ENCODE measurements at places on chromosomes 11 and 22. TPM values are rescaled to one million over a fixed set of nuclear protein-coding genes. Genes with fewer than 3 reads are reported as not detected.

- H3K4me1 ChIP-seq: peaks cover 18% of the 10 kb centered on the region
- no peak overlapping the region for H3K27ac ChIP-seq
- H3K36me3 ChIP-seq: peaks cover 16% of the 10 kb centered on the region
- DNase-seq: no peak
- peaks cover 27% of the 10 kb centered on the region for H3K27me3 ChIP-seq
Observed at GRCh38 chr11:118605116-118605867, 2.1 kb upstream of the PHLDB1 start.

DNA sequence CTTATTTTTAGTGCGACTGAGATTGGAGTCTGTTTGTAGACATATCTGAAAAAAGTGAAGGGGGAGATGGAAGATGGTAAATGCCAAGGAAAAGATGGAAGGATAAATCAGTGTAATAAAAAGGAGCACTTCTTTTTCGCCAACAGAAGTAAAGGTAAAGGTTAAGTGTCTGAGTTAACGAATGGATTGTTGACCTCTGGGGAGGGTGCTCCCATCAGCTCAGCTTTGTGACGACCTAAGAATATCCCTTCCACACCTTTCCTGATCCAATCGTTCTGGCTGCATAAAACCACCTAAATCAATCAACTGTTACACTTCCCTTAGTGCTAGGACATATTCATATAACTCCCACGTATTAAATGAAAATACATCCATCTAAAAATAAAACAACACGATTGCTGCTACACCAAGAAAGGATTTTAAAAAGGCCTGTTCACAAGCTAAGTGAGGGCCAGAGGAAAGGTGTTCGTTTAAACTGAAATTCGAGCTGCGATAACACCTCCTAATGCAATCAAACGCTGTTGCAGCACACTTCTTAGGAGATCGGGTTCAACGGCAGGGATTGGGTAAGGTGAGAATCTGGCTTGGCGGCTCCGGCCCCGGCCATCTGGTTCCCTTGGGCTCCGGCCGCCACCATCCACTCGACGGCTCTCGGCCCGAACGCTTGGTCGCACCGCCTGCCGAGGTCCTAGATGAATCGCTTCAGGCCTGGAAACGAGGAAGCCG, 658 bp downstream of the C11orf71 start:
- no peaks in the 10 kb centered on the region for H3K27me3 ChIP-seq
- H3K4me1 ChIP-seq: peaks cover 39% of the 10 kb centered on the region
- peak overlapping the region; percentile 99 for H3K27ac ChIP-seq
- H3K36me3 ChIP-seq: peaks cover 37% of the 10 kb centered on the region
- no peak for DNase-seq
- H3K4me3 ChIP-seq: peak overlapping the region; percentile 94

DNA sequence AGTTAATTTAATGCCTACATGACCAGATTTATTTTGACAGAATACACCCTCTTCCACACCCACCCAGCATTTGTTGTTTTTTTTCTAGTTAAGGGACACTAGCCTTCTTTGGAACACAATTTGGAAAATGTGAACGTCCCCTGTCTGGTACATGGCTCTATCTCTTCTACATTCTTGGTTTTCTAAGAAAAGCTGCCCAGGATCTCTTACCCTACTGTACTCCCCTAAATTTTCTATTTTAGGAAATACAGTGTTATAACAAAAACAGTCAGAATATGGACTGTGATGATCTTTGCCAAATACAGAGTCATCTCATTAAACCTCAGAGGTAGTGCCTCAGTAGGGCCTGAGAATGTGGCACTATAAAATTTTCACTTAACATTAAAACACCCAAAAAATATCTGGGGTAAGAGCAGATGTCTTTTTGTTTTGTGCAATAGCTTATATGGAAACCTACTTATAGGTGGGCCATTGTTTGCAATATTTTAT, 93.1 kb upstream of the SPON1 start:
- H3K36me3 ChIP-seq: no peaks in the 10 kb centered on the region
- peaks cover 17% of the 10 kb centered on the region for H3K27me3 ChIP-seq
- no peak overlapping the region for H3K4me3 ChIP-seq

DNA sequence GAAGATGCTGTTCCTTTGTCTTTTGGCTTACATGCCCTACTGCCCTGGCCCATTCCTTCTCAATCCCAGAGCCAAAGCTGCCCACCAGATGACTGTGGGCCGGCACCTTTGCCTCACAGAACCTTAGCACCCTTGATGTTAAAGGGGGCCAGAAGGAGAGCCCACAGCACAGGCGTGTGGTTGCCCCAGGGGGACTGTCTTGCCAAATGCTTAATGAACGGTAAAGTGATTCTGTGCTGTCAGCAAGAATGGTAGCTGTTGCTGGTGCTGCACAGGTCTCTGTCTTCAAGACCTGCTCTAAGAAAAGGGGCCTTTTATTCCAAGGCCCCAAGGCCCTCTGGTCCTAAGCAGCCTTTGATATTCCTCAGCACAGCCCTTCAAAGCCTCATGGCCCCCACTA, 113.3 kb downstream of the MORC2 start:
- peaks cover 6% of the 10 kb centered on the region for H3K27me3 ChIP-seq
- H3K4me1 ChIP-seq: no peaks in the 10 kb centered on the region
- DNase-seq: no peak

TMEM121B gene
- not detected for total RNA-seq

KCTD14 gene
- total RNA-seq: 0.18 TPM

RTN4RL2 gene
- not detected for total RNA-seq

- H3K27me3 ChIP-seq: no peaks in the 10 kb centered on the region
- H3K4me3 ChIP-seq: no peak overlapping the region
- peaks cover 3% of the 10 kb centered on the region for H3K4me1 ChIP-seq
- no peak for DNase-seq
- no peak overlapping the region for H3K27ac ChIP-seq
- H3K36me3 ChIP-seq: peaks cover 16% of the 10 kb centered on the region
Observed at GRCh38 chr11:128210148-128210940, 377.0 kb downstream of the ETS1 start.

- no peaks in the 10 kb centered on the region for H3K4me1 ChIP-seq
- H3K27me3 ChIP-seq: no peaks in the 10 kb centered on the region
- H3K36me3 ChIP-seq: no peaks in the 10 kb centered on the region
- H3K27ac ChIP-seq: no peak overlapping the region
- DNase-seq: no peak
- no peak overlapping the region for H3K4me3 ChIP-seq
Observed at GRCh38 chr11:23013509-23013908, 153.2 kb upstream of the CCDC179 start.

GRCh38 chr11:64559351-64560138, 31.5 kb upstream of the SLC22A12 start:
- H3K4me3 ChIP-seq: no peak overlapping the region
- H3K27ac ChIP-seq: no peak overlapping the region
- H3K36me3 ChIP-seq: no peaks in the 10 kb centered on the region
- no peak for DNase-seq
- no peaks in the 10 kb centered on the region for H3K27me3 ChIP-seq

GRCh38 chr22:30822216-30823014, 127.7 kb downstream of the OSBP2 start:
- H3K4me3 ChIP-seq: no peak overlapping the region
- H3K27ac ChIP-seq: no peak overlapping the region

DNA sequence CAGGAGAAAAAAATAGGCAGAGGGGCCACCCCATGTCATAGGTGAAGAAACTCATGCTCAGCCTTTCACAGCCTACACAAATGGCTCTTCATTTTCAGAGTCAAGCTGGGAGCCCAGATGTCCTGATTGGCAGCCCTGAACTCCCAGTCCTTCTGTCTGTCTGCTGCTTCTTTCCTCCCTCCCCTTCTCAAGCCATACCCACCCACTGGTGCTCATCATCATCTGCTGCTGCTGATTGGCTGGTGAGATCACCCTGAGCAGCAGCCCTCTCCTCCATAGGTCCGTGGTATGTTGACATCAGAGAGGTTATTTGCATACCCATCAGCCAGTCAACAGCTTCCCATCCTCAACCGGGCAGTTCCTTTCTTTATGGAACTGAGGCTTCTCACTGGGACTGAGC, 46.1 kb upstream of the PRDM11 start:
- DNase-seq: peak; percentile 38
- no peak overlapping the region for H3K4me3 ChIP-seq
- no peak overlapping the region for H3K27ac ChIP-seq
- peaks cover 43% of the 10 kb centered on the region for H3K27me3 ChIP-seq

GRCh38 chr11:127137771-127138280, 137.3 kb upstream of the KIRREL3 start:
- no peak for DNase-seq
- no peak overlapping the region for H3K27ac ChIP-seq
- H3K4me3 ChIP-seq: no peak overlapping the region
- H3K4me1 ChIP-seq: no peaks in the 10 kb centered on the region
- no peaks in the 10 kb centered on the region for H3K36me3 ChIP-seq

DNA sequence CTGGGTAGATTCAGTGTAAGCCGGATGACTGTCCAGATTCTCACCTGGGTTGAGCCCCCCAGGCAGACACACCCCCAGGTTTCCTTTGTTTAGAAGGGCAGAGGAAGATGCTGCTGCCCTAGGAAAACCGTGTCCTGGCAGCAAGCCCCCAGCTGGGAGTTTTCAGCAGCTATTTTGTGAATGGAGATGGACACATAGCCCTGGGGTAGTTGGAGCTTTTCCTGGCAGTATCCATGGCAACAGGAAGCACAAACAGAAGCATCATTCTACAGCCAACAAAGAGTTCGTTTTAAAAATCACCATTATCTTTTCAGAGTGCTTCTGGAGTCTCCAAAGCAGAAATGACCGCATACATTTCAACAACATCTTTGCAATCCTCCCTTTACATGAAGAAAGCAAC, 245.5 kb downstream of the BRD1 start:
- no peak overlapping the region for H3K4me3 ChIP-seq
- peak; percentile 8 for DNase-seq
- H3K27ac ChIP-seq: no peak overlapping the region
- no peaks in the 10 kb centered on the region for H3K4me1 ChIP-seq

LMO1 gene
- total RNA-seq: not detected

DNA sequence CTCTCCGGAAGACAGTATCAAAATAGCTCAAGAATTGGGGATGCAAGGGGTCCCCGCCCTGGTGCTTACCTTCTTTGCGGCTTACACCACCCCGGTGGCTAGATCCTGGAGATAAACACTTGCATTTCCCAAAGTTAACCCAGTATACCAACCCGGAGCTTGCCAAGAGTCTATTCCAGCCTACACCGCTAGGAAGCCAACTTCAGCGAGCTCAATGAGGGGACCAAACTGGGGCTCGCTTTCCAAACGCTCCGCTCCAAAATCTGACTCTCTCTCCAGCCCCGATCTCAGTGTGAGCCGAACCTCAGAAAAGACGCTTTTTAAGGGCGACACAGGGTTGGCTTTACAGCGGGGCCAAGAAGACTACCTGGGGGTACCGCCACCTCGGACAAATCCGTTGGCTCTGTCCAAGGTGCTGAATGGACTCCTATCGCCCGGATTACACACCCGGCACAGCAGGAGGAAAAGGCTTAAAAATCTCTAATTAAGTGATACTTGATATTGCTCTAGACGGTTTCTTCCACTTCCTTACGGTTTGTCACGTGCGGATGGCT, 20.1 kb upstream of the BDNF start:
- H3K27me3 ChIP-seq: peaks cover 66% of the 10 kb centered on the region
- peaks cover 6% of the 10 kb centered on the region for H3K4me1 ChIP-seq
- H3K27ac ChIP-seq: no peak overlapping the region
- H3K36me3 ChIP-seq: peaks cover 5% of the 10 kb centered on the region

Data from activated CD8-positive, alpha-beta memory T cell treated with anti-CD3 and anti-CD28 coated beads, Interleukin-2, amount 10 ng/mL, durations not matched to agents 7 days and 5 days (primary cell).